ENCODE measurements at places on chromosomes 6 and 20.

- DNase-seq: no peak
These were observed 280.4 kb downstream of the UBE3D start for GRCh38 chr6:82785206-82785605.

DNA sequence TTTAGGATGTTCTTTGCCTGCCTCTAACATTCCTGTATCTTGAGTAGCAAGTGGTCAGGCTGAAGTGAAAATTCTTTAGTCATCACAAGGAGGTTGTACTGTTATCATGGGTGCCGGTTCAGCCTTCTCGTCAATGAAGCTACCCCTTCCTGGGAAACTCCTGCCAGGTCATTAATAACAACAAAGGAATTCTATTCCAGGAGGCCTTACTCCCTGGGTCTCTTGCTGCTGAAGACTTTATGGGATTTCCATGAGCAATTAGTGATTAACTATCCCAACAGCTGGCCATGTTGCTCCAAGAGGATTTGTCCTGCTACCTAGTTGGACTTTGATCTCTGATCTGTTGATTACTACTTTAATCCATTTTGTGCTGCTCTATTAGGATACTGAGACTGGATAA is 62.7 kb upstream of the ELOVL5 start:
- no peak for DNase-seq

- DNase-seq: no peak
These were observed 11.6 kb downstream of the PLN start for GRCh38 chr6:118559659-118560058.

- DNase-seq: no peak
These were observed 42.1 kb upstream of the MDFI start for GRCh38 chr6:41596096-41596685.

DNA sequence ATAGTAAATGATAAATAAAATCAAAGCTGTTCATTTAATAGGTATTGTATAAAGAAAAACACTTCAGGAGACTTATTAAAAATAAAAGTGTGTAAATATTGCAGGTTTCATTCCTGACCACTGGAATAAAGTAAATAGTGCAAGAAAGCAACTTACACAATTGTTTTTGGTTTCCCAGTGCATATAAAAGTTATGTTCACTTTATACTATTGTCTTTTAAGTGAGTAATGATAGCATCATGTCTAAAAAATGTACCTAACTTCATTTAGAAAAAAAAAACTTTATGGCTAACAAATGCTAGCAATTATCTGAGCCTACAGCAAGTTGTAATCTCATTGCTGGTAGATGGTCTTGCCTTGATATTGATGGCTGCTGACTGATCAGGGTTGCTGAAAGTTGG is 726.6 kb upstream of the POU3F2 start:
- no peak for DNase-seq

- no peak for DNase-seq
These were observed 2.3 kb downstream of the ZSCAN31 start for GRCh38 chr6:28333599-28334018.

GRCh38 chr20:667351-668034 is 8.1 kb downstream of the SCRT2 start:
- DNase-seq: peak; percentile 58

- DNase-seq: no peak
These were observed 37.6 kb downstream of the NDUFAF5 start for GRCh38 chr20:13822459-13822858.

Measured in cerebellar cortex (tissue), 1 donor.